ENCODE measurements at places on chromosomes 1 and 21.

DNA sequence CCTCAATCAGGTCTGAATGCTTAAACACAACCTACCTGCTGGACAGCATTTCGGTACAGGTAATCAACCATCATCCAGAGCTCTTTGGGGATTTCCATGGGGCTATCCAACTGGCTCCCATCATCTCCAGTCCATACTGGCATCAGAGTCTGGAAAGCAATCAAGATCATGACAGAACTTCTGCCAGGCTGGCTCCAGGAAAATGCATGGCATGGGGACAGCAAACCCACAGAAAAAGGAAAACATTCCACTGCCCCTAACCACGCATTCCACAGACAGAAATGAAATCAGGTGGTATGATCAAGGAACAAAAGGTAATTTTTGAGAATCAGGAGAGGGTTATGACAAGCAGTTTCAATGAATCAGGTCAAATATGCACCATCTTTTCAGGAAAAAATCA is 9.1 kb upstream of the MTF1 start:
- no peak for DNase-seq

DNA sequence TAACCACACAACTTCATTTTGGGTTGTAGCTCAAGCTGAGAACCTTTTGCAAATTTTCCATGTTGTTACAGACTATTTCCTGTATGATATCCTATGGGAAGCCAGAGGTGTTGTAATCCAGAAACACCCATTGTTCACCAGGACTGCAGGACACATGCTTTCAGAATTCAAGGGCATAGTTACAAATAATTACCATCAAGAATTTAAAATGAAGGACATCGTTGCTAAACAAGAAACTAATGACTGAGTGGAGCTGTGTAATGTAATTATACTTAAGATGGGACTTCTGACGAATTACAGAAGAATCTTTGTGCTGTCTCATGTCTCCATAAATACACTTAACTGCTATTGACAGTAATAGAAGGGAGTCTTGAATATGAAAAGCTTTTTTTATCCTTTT is 47.6 kb upstream of the HOOK1 start:
- no peak for DNase-seq

GRCh38 chr1:185565302-185565701 is 168.9 kb upstream of the HMCN1 start:
- DNase-seq, result no peak

- DNase-seq, result no peak
Observed at GRCh38 chr1:110565565-110565964, 40.6 kb downstream of the KCNA2 start.

DNA sequence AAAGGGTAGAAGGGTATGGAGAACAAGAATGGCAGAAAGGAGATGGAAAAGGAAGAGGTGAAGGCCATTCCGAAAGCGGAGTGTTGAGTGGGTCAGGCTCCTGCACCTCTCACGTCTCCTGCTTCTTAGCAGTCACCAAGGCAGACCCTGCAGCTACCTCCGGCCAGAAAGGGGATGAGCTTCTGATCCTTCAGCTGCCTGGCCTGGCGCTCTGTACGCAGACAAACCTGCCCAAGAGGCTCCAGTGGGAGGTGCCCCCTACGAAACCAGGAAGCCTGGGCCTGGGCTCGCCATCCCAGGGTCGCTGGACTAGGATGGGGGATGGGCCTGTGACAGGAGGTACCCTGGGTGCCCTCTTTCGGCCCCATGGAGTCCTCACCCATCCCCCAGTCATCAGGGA is 3.0 kb downstream of the GPR61 start:
- no peak for DNase-seq

Measured in effector CD8-positive, alpha-beta T cell (primary cell).